Stimulated activated CD8-positive, alpha-beta memory T cell treated with anti-CD3 and anti-CD28 coated beads, Interleukin-4, amount 100 ng/mL, for 1 hour (primary cell): ENCODE measurements at places on chromosomes 3 and 15.

DNA sequence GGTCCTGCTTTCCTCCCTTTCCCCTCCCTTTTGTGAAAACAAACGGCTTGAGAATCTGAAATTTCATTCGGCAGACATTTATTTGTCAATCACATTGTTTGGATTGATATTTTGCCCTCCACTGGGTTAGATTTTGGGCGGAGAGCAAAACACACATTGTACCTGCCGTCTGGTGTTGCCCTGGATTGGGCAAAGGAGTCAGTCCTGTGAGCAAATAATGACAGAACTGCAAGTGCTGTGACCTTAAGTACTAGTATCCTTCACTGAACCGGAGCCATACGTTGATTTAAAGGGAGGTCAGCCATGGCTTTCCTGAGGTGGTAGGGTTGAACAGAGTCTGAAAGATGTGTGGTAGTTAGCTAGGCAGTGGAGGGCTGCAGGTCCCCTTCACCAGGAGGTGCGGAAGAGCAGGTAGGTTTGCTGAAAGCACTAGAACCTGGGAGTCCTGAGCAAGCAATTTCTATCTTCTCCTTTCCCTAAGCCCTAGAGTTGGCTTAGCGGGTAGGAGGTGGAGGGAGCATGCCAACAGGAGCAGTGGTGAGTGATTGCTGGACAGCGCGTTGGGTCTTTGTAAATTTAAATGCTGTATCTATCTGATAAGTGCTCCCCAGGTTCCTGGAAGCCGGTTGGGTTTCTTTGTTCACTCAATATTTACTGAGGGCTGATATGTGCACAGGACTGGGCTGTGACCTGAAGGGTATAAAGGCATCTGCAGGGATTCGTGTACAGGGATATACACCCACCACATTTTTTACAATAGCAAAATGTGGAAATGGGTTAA, 2.0 kb downstream of the PDIA5 start:
- DNase-seq = no peak

DNA sequence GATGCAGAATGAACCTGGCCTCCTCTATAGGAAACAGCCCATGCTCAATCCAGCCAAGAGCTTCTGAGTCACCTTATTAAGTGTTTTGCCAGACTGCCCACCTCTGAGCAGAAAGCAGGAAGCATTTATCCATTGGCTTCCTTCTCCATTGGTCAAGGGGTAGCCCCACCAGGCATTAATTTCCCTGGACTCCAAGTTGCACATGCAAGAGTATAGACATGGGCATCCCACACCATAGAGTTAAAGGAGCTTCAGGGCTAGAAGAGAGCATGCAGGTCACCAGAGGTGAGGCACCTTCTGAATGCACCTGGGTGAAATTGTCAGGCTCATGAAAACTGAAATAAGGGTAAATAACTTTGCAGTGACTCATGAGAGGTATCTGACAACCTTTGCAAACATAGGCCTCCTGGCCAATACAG, 230.8 kb upstream of the STAC start:
- no peak for DNase-seq

DNA sequence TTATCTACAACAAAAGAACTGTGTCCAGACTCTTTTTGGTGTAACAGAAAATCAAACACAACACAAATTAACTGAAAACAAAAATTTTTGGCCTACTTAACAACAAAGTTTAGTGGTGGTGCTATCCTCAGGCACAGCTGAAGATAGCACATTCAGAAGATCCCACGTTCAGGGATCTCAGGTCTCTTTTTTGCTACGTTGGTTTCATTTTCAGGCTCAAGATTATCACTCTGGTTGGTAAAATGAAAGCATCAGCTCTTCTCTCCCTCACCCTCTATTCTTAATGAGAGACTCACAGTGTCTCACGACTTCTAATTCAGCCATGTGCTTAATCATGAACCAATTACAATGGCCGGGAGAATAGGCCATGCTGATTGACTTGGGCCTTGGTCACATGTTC, 146.9 kb upstream of the PTPRG start:
- no peak for DNase-seq

DNA sequence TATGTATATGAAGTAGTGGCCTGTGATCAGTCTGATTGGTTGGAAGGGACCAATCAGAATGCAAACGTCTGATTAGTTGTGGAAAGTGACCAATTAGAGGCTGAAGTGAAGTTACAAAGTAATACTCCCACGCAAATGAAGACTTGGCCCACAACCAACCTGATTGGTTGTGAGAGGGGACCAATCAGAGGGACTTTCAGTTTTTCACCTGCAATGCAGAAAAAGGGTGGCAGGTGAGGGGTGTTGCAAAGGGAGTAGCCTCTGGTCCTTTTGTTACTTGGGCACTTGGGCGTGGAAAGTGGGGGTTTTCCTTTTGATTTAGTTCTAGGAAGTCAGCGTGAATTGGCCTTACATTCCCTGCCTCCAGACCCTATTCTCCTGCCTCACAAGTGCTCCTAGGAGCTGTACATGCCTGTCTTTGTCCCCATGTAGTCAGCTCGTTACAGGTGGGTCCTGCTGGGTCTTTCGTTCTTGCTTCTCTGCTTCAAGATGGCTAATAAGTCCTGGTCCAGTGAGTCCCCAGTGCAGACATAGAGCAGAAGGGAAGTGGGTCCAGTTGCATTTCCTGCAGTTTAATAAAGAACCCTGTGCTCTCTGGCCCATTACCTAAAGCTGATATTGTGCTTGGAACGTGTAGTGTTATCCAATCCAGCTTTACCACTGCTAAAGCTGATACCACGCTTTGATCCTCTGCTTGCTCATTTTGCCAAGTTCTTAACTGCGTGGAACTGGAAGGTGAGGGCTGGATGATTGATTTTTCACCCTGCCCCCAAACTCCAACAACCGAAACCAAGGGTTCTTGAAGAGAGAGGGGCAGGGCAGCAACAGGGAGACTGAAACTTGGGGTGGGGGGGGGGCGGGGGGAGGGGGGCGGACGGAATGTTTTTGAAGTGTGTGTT, 46.0 kb upstream of the CD47 start:
- DNase-seq = no peak

DNA sequence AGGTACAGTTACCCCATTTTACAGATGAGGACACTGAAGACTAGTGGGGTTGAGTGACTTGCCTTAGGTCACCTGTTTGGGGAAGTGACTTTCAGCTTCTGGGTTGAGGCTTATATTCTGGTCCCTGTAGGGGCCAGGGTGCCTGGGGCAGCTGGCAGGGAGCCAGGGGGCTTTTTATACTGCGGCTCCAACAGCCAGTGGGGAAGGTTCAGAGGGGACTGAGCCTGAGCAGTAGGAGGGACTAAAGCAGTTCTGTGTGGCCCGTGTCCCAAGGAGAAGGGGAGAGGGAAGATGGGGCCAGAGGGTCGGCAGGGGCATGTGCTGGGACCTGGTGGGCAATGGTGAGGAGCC, 37.7 kb downstream of the SLC6A6 start:
- no peak for DNase-seq

DNA sequence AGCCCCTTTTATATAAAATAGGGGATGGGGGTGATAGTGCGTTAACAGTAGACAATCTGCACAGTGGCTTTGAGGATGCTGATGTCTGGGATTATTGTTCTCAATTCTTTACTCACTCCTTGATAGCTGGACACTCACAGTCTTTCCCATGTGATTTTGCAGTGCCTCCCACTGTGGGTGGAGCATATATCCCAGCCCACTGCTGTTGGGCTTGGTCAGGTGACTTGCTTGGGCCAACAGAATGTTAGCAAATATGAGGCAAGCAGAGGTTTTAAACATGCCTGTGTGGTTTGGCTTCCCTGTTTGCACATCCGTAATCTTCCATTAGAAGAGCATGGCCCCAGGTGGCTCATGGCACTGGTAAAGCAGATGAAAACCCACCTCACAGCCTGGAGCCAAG, 46.5 kb downstream of the CPA3 start:
- no peak for DNase-seq

- DNase-seq = no peak
Observed at GRCh38 chr3:124903896-124904834, 17.0 kb upstream of the ITGB5 start.

DNA sequence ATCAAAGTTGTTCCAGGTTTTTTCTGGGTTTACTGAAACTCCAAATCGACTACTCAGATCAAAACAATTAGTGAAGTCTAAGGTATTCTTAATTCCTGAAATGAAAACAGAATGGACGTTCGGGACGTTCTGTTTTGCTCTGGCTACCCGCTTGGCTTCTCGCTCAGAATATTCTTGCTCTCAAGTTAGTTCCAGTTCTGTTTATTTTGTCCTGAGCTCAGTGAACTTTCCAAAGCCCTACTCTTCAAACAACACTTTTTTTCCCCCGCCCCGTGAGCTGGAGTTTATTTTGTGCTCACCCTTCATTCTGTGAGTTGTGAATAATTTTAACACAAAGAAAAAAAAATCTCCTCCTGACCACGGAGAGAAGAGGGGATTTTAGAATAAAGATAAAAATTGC, 72.6 kb downstream of the SAMMSON start:
- DNase-seq = no peak

DNA sequence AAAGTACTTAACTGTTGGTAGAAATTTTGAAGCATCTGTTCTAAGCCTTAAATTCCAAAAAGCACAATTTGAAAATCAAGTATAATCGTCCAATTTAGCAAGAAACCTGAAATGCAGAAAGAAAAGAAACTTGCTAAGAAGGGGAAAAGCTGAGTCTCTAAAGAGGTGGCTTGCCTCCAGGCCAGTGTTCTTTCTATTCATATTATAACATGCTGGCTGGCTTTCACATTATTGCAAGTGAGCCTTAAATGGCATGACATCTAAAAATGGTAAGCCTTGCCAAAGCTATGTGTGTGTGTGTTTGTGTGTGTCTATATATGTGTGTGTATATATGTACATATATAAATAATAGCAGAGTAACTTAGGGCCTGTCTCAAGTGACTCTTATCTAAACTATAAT, 89.5 kb downstream of the FGF12 start:
- DNase-seq = no peak

DNA sequence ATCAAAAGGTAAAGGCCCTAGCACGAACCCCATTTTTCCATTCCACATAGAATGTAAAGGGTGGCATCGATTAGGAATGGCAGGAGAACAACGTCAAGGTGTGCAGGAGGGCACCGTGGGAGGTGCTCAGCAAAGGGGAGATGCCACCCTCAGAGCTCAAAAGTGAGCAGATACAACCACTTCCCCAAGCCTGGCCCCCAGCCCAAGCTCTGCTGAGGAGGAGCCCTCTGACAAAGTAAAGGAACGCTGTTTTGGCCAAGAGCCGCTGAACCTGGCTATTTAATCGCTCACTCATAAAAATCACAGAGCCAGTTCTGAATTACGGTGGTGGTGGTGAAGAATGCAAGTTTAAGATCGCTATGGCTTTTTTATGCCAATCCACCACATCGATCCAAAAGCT, 12.4 kb downstream of the GNB5 start:
- no peak for DNase-seq

GRCh38 chr3:10929978-10930665, 62.4 kb upstream of the SLC6A1 start:
- DNase-seq = no peak

- no peak for DNase-seq
Observed at GRCh38 chr3:48352546-48352945, 19.1 kb upstream of the SPINK8 start.

- DNase-seq = no peak
Observed at GRCh38 chr15:69060041-69060481, 45.6 kb downstream of the NOX5 start.

GRCh38 chr15:78396976-78397375, 41.0 kb upstream of the IREB2 start:
- no peak for DNase-seq

DNA sequence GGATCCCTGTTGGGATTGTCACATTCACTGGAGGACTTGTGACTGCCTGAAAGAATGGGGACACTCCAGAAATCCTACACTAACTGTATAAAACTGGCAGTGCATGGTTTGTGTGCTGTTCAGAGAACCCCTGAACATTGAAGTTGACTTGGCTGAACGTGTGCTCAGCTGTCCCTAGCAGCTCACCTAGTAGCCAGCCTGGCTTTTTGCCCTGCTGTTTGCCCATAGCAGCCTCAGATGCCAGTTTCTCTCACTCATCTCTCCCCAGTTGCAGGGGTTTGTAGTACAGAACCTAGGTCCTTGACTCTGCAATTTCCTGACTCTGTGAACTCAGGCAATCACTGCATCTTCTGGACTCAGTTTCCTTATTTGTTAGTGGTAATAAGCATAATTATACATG, 63.0 kb downstream of the KCNAB1 start:
- no peak for DNase-seq

- DNase-seq = no peak
Observed at GRCh38 chr3:53704363-53704725, 141.9 kb downstream of the CHDH start.

- DNase-seq = no peak
Observed at GRCh38 chr3:107426223-107426622, 49.0 kb downstream of the CCDC54 start.

DNA sequence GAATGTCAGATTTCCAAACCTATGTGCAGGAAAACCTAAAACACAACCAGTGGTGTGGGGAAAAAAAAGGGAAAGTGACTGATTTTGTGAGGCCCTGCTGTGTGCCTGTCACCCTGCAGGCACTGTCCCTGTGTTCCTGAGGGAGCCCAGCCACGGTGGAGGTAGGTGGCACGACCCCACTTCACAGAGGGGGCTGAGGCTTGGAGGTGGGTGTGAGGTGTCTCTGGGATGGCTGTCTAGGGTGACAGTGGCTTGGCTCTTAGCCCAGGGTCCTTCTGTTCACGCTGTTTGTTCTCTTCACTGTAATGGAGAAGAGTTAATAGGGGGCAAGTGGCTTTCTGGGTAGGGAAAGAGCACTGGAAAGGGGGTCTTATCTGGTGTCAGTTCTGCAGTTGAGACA, 22.6 kb downstream of the RASGRF1 start:
- DNase-seq = no peak

DNA sequence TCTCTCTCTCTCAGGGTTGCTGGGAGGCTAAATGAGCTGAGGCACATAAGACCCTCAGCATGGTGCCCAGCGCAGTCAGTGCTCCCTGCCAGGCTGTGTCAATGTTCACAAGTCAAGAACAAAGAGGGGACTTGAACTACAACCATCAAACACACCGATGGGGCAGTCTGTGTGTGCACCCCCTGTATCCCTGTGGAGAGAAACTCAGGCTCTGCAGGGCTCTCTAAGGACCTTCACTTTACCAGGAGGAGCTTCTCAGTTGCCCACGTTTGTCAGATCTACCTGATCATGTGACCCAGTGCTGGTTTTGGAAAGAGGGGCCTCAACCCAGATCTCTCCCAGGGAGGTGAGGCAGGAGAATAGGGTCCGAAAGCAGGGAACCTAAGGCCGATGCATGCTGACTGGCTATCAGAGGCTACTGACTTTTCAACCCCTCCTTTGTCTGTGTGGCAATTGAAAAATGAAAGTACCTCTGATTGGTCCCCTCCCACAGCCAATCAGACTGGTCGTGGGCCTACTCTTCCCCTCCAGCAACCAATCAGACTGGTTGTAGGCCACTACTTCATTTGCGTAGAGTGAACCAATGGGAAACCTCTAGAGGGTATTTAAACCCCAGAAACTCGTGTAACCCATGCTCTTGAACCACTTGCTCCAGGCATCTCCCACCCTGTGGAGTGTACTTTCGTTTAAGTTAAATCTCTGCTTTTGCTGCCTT, 34.0 kb downstream of the RHCG start:
- DNase-seq = no peak

GRCh38 chr3:146594843-146595482, 10.2 kb downstream of the PLSCR5 start:
- DNase-seq = no peak

- DNase-seq = no peak
Observed at GRCh38 chr3:16349986-16350596, 85.1 kb downstream of the OXNAD1 start.
